ENCODE measurements at places on chromosomes 12 and 14.

DNA sequence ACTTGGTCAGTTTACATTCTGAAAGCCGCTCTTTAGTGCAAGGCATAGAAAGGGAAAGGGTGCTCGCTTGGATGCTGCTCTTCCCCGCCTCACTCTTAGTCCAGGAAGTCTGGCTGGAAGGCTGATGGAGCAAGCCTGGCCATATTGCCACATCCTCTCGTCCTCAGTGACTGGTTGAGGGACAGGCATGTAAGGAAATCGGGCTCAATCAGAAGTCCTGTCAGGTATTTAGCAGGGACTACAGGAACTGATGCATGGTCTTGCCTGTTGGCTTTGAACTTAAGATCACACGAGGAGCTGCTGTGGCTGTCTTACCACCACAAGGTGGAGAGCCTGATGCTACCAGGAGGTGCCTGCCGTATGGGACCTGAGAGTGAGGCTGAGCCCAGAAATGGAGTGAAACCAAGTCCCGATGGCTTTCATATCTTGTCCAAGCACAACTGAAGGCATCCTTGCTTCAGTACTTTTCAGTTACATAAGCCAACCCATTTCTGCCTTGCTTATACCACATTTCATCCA, 10.7 kb upstream of the C12orf75 start:
- H3K4me1 ChIP-seq: no peaks in the 10 kb centered on the region
- H3K27me3 ChIP-seq: no peaks in the 10 kb centered on the region
- H3K27ac ChIP-seq: no peak overlapping the region
- DNase-seq: no peak
- no peak overlapping the region for H3K4me3 ChIP-seq

- no peaks in the 10 kb centered on the region for H3K36me3 ChIP-seq
- peak overlapping the region; percentile 99 for H3K27ac ChIP-seq
- peaks cover 20% of the 10 kb centered on the region for H3K4me1 ChIP-seq
- peak; percentile 40 for DNase-seq
These were observed 759 bp upstream of the KLC1 start for GRCh38 chr14:103628221-103628683.

- no peak overlapping the region for H3K4me3 ChIP-seq
- DNase-seq: no peak
These were observed 59.2 kb downstream of the TRIM9 start for GRCh38 chr14:51035611-51036192.

DNA sequence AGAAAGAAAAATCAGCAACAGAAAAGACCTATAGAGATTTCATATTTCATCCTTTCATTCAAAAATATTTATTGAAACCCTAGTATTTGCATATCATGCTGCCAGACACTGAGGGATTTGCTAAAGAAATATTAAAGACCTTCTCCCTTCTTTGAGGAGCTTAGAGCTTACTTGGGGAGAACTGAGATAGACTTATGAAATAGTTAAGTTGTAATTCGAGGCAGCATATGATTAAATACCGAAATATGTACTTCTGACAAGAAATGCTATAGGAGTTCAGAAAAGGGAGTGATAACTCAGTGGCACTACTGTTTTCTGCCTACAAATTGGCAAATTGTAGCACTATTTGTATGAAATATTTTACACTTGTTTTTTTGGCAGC, 59.1 kb downstream of the PLXNC1 start:
- peak overlapping the region; percentile 45 for H3K4me3 ChIP-seq
- no peak for DNase-seq
- H3K36me3 ChIP-seq: no peaks in the 10 kb centered on the region
- H3K27ac ChIP-seq: peak overlapping the region; percentile 80

- H3K27me3 ChIP-seq: no peaks in the 10 kb centered on the region
- H3K36me3 ChIP-seq: no peaks in the 10 kb centered on the region
- no peak for DNase-seq
- peaks cover 18% of the 10 kb centered on the region for H3K4me1 ChIP-seq
- H3K4me3 ChIP-seq: no peak overlapping the region
- H3K27ac ChIP-seq: peak overlapping the region; percentile 83
These were observed 142.8 kb downstream of the PAWR start for GRCh38 chr12:79547735-79548609.

- no peak overlapping the region for H3K4me3 ChIP-seq
- peaks cover 10% of the 10 kb centered on the region for H3K36me3 ChIP-seq
- no peaks in the 10 kb centered on the region for H3K4me1 ChIP-seq
- no peak for DNase-seq
- H3K27ac ChIP-seq: peak overlapping the region; percentile 90
These were observed 20.6 kb downstream of the MAPK1IP1L start for GRCh38 chr14:55071870-55072640.

DNA sequence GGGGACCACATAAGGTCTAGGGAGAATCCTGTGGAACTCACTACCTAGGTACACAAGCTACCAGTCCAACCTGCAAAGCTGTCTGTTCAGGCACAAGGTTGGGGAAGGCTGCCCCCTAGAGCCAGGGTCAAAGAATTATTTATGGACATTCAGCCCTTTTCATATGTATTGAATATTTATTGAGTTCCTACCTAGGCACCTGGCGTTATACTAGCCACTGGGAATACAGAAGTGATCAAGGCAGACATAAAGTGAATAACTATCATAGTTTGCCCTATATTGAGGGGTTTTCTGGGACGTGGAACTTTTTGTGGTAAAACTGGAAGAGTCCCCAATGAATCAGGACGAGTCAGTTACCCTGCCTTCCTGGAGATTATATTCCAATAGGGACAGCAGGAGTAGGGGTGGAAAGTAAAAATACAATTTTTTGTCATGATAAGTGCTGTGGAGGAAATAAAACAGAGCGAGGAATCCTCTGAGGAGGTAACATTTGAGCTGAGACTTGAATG, 5.8 kb upstream of the SLC48A1 start:
- H3K4me3 ChIP-seq: no peak overlapping the region
- no peaks in the 10 kb centered on the region for H3K36me3 ChIP-seq
- no peak for DNase-seq
- no peak overlapping the region for H3K27ac ChIP-seq
- no peaks in the 10 kb centered on the region for H3K4me1 ChIP-seq

DNA sequence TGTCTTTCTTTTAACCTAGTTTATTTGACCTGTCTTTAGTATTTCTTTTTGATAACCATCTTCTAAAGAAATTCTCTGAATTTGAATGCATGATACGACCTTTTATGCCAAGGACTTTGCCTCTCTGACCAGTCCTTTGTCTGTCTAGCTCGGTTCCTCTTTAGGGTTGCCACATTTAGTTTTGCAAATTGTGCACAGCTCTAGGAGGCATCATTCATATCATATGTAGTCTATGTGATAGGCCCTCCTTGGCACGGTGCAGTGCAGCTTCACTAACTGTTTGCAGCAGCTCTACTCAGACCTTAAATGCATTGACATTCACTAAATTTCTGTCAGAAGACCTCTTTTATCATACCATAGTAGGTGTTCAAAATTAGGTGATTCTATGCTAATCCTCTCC, 75.6 kb downstream of the USP15 start:
- no peaks in the 10 kb centered on the region for H3K36me3 ChIP-seq
- H3K4me1 ChIP-seq: no peaks in the 10 kb centered on the region
- H3K4me3 ChIP-seq: no peak overlapping the region
- peak overlapping the region; percentile 37 for H3K27ac ChIP-seq
- H3K27me3 ChIP-seq: no peaks in the 10 kb centered on the region

DNA sequence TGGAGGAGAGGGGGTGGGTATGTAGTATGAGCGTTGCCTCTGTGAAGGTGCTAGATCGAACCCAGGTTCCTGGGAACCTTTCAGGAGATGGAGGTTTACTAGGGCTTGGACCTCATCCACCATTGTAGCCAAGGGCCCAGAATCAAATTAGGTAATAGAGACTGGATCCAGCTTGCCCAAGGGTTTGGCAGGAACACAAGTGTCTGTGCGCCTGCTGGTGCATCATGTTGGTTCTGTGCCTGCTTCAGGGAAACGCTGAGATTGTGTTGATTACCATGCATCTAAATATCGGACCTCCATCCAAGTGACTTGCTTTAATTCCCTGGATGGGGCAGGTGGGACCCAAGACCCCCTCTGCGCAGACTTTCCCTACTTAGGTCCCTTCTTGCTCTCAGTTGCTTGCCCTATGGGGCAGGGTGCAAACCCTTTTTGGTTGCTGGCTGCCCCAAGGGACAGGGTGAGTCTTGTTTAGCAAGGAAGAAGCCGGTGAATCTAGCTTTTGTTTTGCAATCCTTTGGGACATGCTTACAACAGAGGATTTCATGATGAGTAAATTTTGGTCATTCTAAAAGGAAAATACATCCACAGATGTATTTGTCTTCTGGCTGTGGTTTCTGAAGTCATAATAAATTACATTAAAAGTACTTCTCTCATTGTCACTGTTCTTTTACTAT, 189.8 kb upstream of the PRICKLE1 start:
- DNase-seq: no peak
- no peaks in the 10 kb centered on the region for H3K27me3 ChIP-seq
- no peaks in the 10 kb centered on the region for H3K4me1 ChIP-seq
- H3K27ac ChIP-seq: no peak overlapping the region

DNA sequence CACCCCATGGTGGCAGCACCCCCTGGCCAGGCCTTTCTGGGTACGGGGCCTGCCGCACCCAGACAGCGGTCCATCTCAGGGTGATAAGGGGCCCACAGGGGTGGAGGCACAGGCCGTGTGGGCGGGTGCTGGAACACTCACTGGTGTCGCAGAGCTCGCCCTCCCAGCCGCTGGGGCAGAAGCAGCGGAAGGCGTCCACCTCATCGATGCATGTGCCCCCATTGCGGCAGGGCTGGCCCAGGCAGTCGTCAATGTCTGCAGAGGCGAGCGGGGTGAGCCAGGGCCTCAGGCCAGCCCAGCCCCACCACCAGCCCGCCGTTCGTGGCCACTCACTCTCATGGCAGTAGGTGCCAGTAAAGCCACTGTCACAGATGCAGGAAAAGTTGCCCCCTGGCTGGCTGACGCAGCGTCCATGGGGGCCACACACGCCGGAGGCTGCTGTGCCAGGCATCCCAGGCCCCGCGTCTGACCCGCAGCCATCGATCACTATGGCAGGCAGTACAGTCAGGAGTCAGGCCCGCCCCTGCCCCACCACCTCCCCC, 19.9 kb downstream of the JAG2 start:
- H3K36me3 ChIP-seq: no peaks in the 10 kb centered on the region
- H3K4me1 ChIP-seq: no peaks in the 10 kb centered on the region
- no peak overlapping the region for H3K27ac ChIP-seq
- H3K27me3 ChIP-seq: no peaks in the 10 kb centered on the region

GRCh38 chr14:75979071-75979571, 2.7 kb downstream of the TGFB3 start:
- no peak for DNase-seq
- peaks cover 15% of the 10 kb centered on the region for H3K4me1 ChIP-seq
- no peaks in the 10 kb centered on the region for H3K36me3 ChIP-seq
- no peaks in the 10 kb centered on the region for H3K27me3 ChIP-seq

GRCh38 chr12:13223941-13224340, 27.4 kb downstream of the EMP1 start:
- no peaks in the 10 kb centered on the region for H3K36me3 ChIP-seq
- H3K27ac ChIP-seq: no peak overlapping the region
- H3K4me1 ChIP-seq: no peaks in the 10 kb centered on the region
- no peaks in the 10 kb centered on the region for H3K27me3 ChIP-seq
- DNase-seq: no peak
- H3K4me3 ChIP-seq: no peak overlapping the region

DNA sequence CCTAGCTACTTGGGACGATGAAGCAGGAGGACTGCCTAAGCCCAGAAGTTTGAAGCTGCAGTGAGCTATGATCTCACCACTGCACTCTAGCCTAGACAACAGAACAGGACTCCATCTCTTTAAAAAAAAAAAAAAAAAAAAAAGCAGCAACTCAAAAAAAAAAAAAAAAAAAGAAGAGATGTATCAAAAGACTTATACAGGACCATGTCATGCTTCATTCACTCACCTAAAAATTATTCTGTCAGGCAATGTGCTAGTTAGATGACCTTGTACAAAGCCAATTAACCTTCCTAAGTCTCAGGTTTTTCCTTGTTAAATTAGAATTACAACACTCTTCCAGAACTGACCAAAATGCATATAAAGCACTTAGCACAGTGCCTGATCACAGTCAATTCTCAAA, 50.9 kb downstream of the BAZ1A start:
- peaks cover 4% of the 10 kb centered on the region for H3K36me3 ChIP-seq
- H3K27me3 ChIP-seq: no peaks in the 10 kb centered on the region
- DNase-seq: no peak
- H3K27ac ChIP-seq: no peak overlapping the region

GRCh38 chr12:120651821-120652220, 11.4 kb downstream of the CABP1 start:
- H3K36me3 ChIP-seq: no peaks in the 10 kb centered on the region
- no peak overlapping the region for H3K4me3 ChIP-seq
- H3K4me1 ChIP-seq: peaks cover 15% of the 10 kb centered on the region
- H3K27me3 ChIP-seq: no peaks in the 10 kb centered on the region
- no peak for DNase-seq
- H3K27ac ChIP-seq: peak overlapping the region; percentile 81

DNA sequence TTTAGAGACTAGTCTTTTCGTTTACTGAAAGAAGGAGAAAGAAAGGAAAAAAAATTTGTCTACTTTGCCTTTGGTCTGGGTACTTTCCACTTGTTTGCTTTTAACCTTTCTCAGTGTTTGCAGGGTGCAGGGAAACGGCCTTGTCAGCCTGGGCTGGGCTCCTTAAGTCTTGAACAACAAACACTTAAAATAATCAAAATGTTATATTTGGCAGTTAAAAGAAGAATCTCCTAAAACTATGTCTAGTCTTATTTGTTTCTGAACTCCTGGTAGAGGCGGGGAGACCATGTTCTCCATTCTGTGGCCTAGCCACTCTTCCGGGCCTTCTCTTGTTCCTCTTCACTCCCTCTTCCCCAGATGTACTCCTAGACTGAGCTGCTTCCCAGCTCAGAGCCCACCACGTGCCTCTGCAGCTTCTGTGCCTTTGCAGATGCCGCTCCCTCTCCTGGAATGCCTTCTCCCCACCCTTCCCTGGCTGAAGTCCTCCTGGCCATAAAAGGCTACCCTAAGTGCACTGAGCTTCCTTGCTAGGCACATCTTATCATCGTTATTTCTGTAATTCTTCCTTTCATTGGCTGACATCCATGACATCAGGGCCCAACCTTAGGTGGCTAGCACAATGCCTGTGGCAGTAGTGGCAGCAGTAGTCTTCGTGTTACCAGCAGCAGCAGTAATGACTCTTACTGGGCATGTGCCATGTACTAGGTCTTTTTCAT, 432.9 kb downstream of the ZFP36L1 start:
- H3K27me3 ChIP-seq: no peaks in the 10 kb centered on the region
- H3K27ac ChIP-seq: peak overlapping the region; percentile 84
- DNase-seq: no peak
- H3K36me3 ChIP-seq: no peaks in the 10 kb centered on the region
- H3K4me1 ChIP-seq: peaks cover 27% of the 10 kb centered on the region

GRCh38 chr14:69593018-69593677, 18.2 kb upstream of the SUSD6 start:
- DNase-seq: no peak
- no peak overlapping the region for H3K27ac ChIP-seq
- peak overlapping the region; percentile 49 for H3K4me3 ChIP-seq
- H3K4me1 ChIP-seq: peaks cover 3% of the 10 kb centered on the region

GRCh38 chr14:31886156-31886835, 190.8 kb upstream of the ARHGAP5 start:
- DNase-seq: no peak
- H3K27ac ChIP-seq: no peak overlapping the region
- H3K4me3 ChIP-seq: no peak overlapping the region
- no peaks in the 10 kb centered on the region for H3K4me1 ChIP-seq
- no peaks in the 10 kb centered on the region for H3K36me3 ChIP-seq
- H3K27me3 ChIP-seq: no peaks in the 10 kb centered on the region

GRCh38 chr14:94364964-94365363, 23.4 kb downstream of the SERPINA1 start:
- H3K27me3 ChIP-seq: no peaks in the 10 kb centered on the region
- no peak overlapping the region for H3K27ac ChIP-seq
- no peak for DNase-seq
- no peaks in the 10 kb centered on the region for H3K4me1 ChIP-seq

- no peak overlapping the region for H3K4me3 ChIP-seq
- H3K36me3 ChIP-seq: no peaks in the 10 kb centered on the region
- H3K4me1 ChIP-seq: no peaks in the 10 kb centered on the region
- no peaks in the 10 kb centered on the region for H3K27me3 ChIP-seq
- DNase-seq: no peak
- H3K27ac ChIP-seq: no peak overlapping the region
These were observed 27.8 kb upstream of the CAPRIN2 start for GRCh38 chr12:30782316-30783173.
